Activated T-helper 1 cell treated with anti-CD3 and anti-CD28 coated beads, Interleukin-12 subunit alpha, Interleukin-12 subunit beta, Interleukin-2, Interleukin-4 antibody, amounts not matched to agents 30 ng/mL and 10 ng/mL and 1 ng/mL, durations not matched to agents 14 hours and 24 hours and 36 hours (primary cell): ENCODE measurements at places on chromosomes 16 and 17. TPM values are rescaled to one million over a fixed set of nuclear protein-coding genes. Genes with fewer than 3 reads are reported as not detected.

The TMUB2 gene
- total RNA-seq: 17.3 and 18.7 TPM in 2 replicates

The BAHCC1 gene
- total RNA-seq: 0.02 and 0.08 TPM in 2 replicates

The YPEL2 gene
- total RNA-seq: 7.4 and 7.9 TPM in 2 replicates

The CWC25 gene
- total RNA-seq: 28.6 and 30.4 TPM in 2 replicates

The GINS2 gene
- 87.2 and 91.1 TPM in 2 replicates for total RNA-seq

The PRKCB gene
- 100 and 109 TPM in 2 replicates for total RNA-seq

The CAMKK1 gene
- 6.1 and 7.8 TPM in 2 replicates for total RNA-seq

The PITPNM3 gene
- 0.65 and 0.81 TPM in 2 replicates for total RNA-seq

The CTRL gene
- 5.5 and 6.9 TPM in 2 replicates for total RNA-seq

The KRTAP9-4 gene
- total RNA-seq: not detected in 2 replicates

The ZNF174 gene
- 9.9 and 10.6 TPM in 2 replicates for total RNA-seq

The HBM gene
- not detected in 2 replicates for total RNA-seq

The PCGF2 gene
- 3.7 and 4.6 TPM in 2 replicates for total RNA-seq

The RPL38 gene
- total RNA-seq: 1,123 and 1,161 TPM in 2 replicates

The RNF112 gene
- not detected in 2 replicates for total RNA-seq

The GP1BA gene
- not detected in 2 replicates for total RNA-seq

The PIP4K2B gene
- total RNA-seq: 40.6 and 40.8 TPM in 2 replicates

The NEUROD2 gene
- total RNA-seq: not detected in 2 replicates

The AXIN2 gene
- total RNA-seq: 4.9 and 5.6 TPM in 2 replicates

The ZNF821 gene
- total RNA-seq: 6.4 and 7.4 TPM in 2 replicates

The ANKRD13B gene
- total RNA-seq: 45.8 and 46.2 TPM in 2 replicates

The UBN1 gene
- 39.6 and 42.6 TPM in 2 replicates for total RNA-seq

The KRTAP2-3 gene
- not detected in 2 replicates for total RNA-seq

The KRT32 gene
- total RNA-seq: not detected in 2 replicates

The MYH2 gene
- not detected in 2 replicates for total RNA-seq

The SDR42E1 gene
- total RNA-seq: 5.7 and 5.9 TPM in 2 replicates

The ASGR1 gene
- 1.1 and 1.6 TPM in 2 replicates for total RNA-seq

The SLC4A1 gene
- not detected in 2 replicates for total RNA-seq

The TRPV3 gene
- 0.26 and 0.51 TPM in 2 replicates for total RNA-seq

The PDE6G gene
- total RNA-seq: 5.8 and 8.7 TPM in 2 replicates

The NOL3 gene
- 19.0 and 22.9 TPM in 2 replicates for total RNA-seq

The ZNF287 gene
- total RNA-seq: 4.8 and 7.1 TPM in 2 replicates

The SREBF1 gene
- total RNA-seq: 167 and 172 TPM in 2 replicates

The CCDC144A gene
- total RNA-seq: 2.7 and 3.1 TPM in 2 replicates

The DVL2 gene
- 70.0 and 73.5 TPM in 2 replicates for total RNA-seq

The KRTAP9-1 gene
- not detected in 2 replicates for total RNA-seq

The CBLN1 gene
- not detected in 2 replicates for total RNA-seq

The IL21R gene
- 101 and 104 TPM in 2 replicates for total RNA-seq

The KRT20 gene
- total RNA-seq: not detected in 2 replicates

The MT1F gene
- 4.3 and 5.2 TPM in 2 replicates for total RNA-seq

The MAPK8IP3 gene
- 84.4 and 84.6 TPM in 2 replicates for total RNA-seq

The ARL5C gene
- total RNA-seq: not detected in 2 replicates

The RUNDC3A gene
- total RNA-seq: 0.13 and 0.22 TPM in 2 replicates

The ANKFN1 gene
- total RNA-seq: not detected in 2 replicates

The TP53TG3C gene
- total RNA-seq: not detected in 2 replicates

The CEMP1 gene
- 0.23 and 0.49 TPM in 2 replicates for total RNA-seq

The DBNDD1 gene
- 0.18 TPM in 1 of 2 replicates, not detected in the other for total RNA-seq

The NOTUM gene
- 1.5 and 2.4 TPM in 2 replicates for total RNA-seq

The OSGIN1 gene
- total RNA-seq: 1.2 and 2.2 TPM in 2 replicates

The CHD9NB gene
- total RNA-seq: 0.24 and 1.1 TPM in 2 replicates

The ARL17A gene
- total RNA-seq: 21.8 and 23.6 TPM in 2 replicates

The TPSD1 gene
- not detected in 2 replicates for total RNA-seq

The TSNAXIP1 gene
- 0.52 and 0.83 TPM in 2 replicates for total RNA-seq

The CDH3 gene
- total RNA-seq: 0.26 and 0.51 TPM in 2 replicates

The ALOXE3 gene
- 0.10 TPM in 1 of 2 replicates, not detected in the other for total RNA-seq

The EVPL gene
- 0.02 and 0.05 TPM in 2 replicates for total RNA-seq

The CCDC137 gene
- total RNA-seq: 59.3 and 62.1 TPM in 2 replicates

The SCNN1B gene
- not detected in 2 replicates for total RNA-seq
